ENCODE measurements at places on chromosomes 3 and 15.

DNA sequence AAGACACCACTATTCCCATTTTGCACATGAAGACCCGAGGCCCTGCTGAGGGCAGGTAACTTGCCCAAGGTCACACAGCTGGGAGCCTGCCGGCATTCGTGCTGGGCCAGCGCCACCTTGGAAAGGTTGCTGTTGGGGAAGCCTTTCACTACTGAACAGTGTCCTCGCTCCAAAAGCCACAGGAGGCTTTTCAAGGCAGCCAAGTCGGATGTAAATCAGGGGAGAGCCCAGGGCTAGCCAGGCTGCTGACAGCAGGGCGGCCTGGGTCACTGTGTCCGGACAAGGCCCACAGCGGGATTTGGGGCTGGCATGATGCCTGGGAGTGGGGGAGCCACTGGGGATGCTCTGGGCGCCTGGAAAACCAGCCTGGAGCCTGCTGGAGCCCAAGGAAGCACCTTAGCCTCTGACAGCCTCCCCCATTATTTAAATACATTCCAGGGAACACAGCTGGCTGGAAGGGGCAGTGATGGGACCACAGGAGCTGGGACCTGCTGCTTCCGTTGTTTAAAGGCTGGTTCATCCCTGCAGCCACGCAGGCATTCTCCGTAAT is 10.5 kb downstream of the SLC6A6 start:
- DNase-seq, result no peak

DNA sequence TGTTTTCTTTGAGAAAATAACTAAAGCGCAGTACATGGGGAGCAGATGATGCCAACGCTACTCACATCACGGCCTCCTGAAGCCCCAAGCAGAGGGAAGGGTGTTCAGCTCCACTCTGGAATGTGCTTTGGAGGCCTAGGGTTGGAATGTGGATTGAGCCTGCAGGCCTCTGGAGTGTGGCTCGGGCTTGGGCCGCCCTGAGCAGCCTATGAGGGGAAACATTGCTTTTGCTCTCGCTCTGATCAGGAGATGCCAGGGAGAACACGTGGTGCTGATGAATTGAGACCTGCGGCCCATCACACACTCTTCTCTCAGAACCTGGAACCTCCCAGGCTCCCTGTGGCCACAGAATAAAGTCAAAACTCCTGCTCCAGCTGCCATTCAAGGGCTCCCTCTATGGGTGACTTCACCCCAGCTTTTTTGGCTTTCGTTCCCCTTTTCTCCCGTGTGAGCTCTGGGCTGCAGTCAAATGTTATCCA is 23.3 kb downstream of the CCDC13 start:
- no peak for DNase-seq

DNA sequence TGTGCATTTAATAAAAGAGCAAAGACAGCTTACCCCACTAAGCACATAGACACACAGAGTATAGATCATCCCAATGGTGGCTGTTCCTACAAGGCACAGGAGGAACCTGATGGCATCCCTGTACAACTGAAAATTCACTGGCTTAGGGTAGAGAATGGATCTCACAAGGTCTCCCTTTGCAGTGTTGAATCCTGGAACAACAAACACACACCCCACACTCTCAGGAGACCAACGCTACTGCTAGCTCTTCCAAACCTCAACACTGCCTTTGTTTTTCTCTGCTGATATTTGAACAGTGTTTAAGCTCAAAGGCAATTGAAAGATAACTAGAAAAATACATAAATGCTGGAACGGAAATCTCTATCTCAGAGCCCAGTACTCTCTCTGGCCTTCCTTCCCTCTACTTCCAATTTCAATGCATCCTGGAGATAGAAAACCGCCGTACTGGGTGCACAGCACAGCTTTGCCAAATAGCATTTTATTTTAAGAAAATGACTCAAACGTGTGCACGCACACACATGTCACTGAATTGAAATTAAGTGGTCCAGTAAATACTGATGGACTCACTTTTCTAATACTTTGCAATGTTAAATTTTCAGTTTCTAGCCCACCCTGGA is 87.5 kb upstream of the ATP13A5 start:
- no peak for DNase-seq

DNA sequence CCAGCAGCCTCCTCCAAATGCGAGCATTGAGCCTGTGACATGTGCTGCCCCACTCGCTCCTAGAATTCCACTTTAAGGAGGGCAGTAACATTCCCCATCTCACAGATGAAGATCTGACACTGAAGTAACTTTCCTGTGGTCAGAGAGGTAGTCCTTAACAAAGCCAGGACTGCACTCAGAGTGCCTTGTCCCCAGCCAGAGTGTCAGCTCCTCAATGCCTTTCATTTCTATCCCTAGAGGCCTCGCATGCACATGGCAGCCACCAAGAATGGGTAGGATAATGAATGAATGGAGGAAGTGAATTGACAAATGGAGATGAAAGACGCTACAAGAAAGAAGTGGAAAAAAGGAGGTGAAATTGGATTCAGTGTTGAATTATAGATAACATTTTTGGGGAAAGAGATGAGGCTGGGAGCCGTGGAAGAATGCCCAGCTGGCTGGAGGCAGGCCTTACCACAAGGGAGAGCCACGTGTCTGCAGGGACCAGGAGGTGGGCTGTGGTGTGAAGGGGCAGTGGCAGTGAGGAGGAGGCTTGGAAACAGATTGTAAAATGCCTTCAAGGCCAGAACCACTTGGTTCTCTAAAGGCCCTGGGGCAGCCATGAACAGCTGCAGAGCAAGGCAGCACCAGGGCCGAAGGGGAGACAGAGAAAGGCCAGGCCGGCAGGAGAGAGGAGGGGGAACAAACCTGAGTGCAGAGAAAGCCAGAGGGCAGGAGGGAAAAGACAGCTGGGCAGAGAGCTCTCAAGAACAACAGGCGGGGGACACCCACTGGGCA is 10.4 kb downstream of the CFAP92 start:
- no peak for DNase-seq

DNA sequence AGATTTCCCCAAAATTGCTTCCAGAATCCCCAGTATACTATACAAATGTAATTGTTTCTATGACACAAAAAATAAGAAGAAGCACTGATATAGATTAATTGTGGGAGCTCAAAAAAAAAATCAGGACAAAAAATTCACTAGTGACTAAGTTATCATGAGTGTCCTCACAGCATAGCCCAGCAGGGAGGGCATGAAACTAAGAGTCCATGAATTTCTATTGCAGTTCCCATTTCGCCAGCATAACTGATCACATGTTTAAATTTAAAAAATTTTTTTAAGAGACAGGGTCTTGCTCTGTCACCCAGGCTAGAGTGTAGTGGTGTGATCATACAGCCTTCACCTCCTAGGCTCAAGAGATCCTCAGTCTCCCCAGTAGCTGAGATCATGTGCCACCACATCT is 10.6 kb downstream of the NCEH1 start:
- no peak for DNase-seq

DNA sequence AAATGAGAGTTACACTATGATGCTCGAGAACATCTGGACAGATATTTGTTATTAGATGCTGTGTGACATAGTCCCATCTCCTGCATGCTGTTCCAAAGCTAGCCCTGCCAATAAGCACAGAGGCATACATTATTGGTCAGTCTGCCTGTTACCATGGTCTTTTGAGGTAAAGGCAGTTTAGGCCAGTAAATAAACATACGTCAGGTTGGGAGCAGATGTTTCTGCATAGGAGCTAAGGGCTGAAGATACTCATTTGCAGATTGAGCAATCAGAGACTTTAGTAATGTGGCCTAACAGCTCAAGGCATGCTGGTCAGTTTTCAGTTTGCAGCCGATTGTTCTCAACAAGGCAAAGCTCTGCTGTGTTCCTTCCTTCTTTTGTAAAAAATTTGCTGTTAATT is 192.9 kb downstream of the ADAMTSL3 start:
- DNase-seq, result no peak

DNA sequence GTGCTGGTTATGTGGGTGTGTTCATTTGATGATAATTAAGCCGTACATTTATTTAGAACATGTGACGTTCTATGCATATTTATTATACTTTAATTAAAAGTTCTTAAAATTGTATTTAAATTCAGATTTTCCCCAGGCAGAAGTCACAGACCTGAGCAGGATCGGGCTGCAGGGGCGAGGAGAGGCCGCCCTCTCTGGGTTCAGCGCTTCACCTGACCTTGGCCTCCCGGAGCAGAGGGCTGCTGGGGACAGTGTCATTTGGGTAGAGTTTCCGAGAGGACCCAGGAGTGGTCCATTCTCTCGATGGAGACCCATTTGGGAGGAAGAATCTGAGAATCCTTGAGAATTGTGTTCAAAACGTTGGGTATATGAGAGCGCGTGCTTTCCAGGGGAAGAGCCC is 12.0 kb upstream of the TOPBP1 start:
- no peak for DNase-seq

DNA sequence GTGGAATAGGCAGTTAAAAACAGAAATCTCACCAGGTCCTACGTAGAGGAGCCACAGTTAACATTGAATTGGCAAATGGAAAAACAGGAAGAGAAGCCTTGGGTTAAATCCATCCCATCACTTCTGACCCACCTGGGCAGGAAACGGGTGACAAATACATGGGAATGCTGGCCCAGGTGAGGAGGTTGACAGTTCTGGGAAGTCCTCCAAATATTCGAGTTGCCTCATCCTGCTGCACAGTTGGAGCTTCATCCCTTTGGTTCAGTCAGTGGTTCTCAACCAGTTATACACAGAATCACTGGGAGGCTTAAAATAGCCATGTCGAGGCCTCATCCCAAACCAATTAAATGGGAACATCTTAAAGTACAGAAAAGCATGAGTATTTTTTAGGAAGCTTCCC is 5.3 kb downstream of the MYZAP start:
- no peak for DNase-seq
